ENCODE measurements at places on chromosomes 13 and 19. TPM values are rescaled to one million over a fixed set of nuclear protein-coding genes. Genes with fewer than 3 reads are reported as not detected.

Gene TLE6
- 8.9 TPM for total RNA-seq

Gene NACC1
- 26.9 TPM for total RNA-seq

Gene PTGER1
- total RNA-seq, result not detected

Gene CATSPERD
- not detected for total RNA-seq

- peaks cover 3% of the 10 kb centered on the region for H3K4me1 ChIP-seq
- no peak overlapping the region for H3K4me3 ChIP-seq
- H3K27me3 ChIP-seq, result no peaks in the 10 kb centered on the region
- DNase-seq, result peak; percentile 70
- no peaks in the 10 kb centered on the region for H3K36me3 ChIP-seq
- peak overlapping the region; percentile 61 for H3K27ac ChIP-seq
These were observed 3.2 kb downstream of the LSM4 start for GRCh38 chr19:18319591-18320135.

DNA sequence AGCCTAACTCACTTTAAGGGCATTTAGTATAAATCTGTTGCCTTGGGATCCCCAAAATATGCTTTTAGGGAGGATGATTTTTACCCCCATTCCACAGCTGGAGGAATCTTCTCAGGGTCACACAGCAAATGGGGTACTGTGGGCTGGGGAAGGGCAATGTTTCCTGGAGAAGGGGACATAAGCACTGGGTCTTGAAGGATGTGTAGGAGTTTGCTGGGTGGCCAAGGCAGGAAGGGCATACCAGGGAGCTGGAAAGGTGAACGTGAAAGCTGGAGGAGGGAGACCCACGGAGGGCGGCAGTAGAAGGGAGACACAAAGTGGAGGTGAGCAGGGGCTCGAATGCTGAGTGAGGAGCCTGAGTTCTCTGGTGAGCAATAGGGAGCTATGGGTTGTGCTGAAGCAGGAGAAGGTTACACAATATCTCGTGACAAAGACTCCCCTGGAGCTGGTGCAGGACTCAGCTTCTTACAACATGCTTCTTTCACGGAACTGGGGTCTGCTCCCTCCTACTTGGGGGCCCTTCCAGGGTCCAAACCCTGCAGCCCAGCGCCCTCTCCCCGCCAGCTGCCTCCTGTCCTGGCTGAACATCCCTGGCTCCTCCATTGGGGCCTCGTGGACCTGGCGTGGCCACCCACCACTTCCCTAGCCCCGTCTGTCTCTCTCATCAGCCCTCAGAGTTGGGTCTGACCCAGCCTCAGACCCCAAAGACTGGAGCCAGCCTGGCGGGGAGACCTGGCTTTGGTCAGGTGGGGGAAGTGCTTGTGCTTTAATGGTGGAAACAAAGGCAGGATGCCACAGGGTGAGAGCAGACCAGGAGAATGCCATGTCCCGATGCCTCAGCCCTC, 11.1 kb downstream of the CILP2 start:
- no peaks in the 10 kb centered on the region for H3K4me1 ChIP-seq
- H3K27me3 ChIP-seq, result no peaks in the 10 kb centered on the region
- H3K36me3 ChIP-seq, result no peaks in the 10 kb centered on the region
- no peak overlapping the region for H3K27ac ChIP-seq

GRCh38 chr13:57634839-57635165, 3.3 kb downstream of the PCDH17 start:
- no peaks in the 10 kb centered on the region for H3K4me1 ChIP-seq
- H3K27ac ChIP-seq, result no peak overlapping the region
- peak; percentile 55 for DNase-seq
- H3K27me3 ChIP-seq, result peaks cover 34% of the 10 kb centered on the region
- H3K4me3 ChIP-seq, result peak overlapping the region; percentile 32

DNA sequence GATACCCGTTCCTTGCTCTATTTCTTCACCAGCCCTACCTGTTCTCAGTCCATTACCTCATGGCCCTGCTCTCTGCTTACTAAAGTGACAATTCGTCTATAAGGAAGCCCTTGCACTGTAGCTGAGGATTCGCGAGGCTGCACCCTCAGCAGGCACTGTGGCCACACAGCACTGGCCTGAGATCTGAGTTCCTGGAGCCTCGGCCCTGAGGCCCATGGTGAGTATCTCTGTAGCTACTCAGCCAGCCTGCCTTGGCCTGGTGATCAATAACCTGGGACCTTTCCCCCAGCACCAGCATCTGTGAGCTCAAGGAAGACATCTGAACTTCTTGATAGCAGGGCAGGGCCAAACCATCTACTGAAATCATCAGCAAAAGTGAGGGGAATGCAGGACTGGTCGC, 90.7 kb downstream of the RGCC start:
- no peaks in the 10 kb centered on the region for H3K4me1 ChIP-seq
- no peak for DNase-seq
- H3K4me3 ChIP-seq, result no peak overlapping the region
- no peaks in the 10 kb centered on the region for H3K27me3 ChIP-seq
- H3K27ac ChIP-seq, result no peak overlapping the region

- no peak overlapping the region for H3K4me3 ChIP-seq
- H3K27me3 ChIP-seq, result no peaks in the 10 kb centered on the region
- DNase-seq, result peak; percentile 78
- no peaks in the 10 kb centered on the region for H3K36me3 ChIP-seq
These were observed 18.0 kb upstream of the PNMA8B start for GRCh38 chr19:46513461-46514236.

GRCh38 chr13:114064450-114065140, 67.8 kb downstream of the RASA3 start:
- H3K36me3 ChIP-seq, result no peaks in the 10 kb centered on the region
- peak overlapping the region; percentile 36 for H3K4me3 ChIP-seq
- H3K27ac ChIP-seq, result peak overlapping the region; percentile 78
- peaks cover 8% of the 10 kb centered on the region for H3K4me1 ChIP-seq
- H3K27me3 ChIP-seq, result no peaks in the 10 kb centered on the region

GRCh38 chr19:10812902-10813404, 23.1 kb downstream of the TMED1 start:
- no peaks in the 10 kb centered on the region for H3K27me3 ChIP-seq
- H3K36me3 ChIP-seq, result no peaks in the 10 kb centered on the region
- no peaks in the 10 kb centered on the region for H3K4me1 ChIP-seq
- no peak overlapping the region for H3K4me3 ChIP-seq
- H3K27ac ChIP-seq, result peak overlapping the region; percentile 29
- DNase-seq, result no peak

- H3K4me3 ChIP-seq, result no peak overlapping the region
- H3K36me3 ChIP-seq, result no peaks in the 10 kb centered on the region
- no peak for DNase-seq
- H3K4me1 ChIP-seq, result no peaks in the 10 kb centered on the region
These were observed 1.4 kb downstream of the CUL4A start for GRCh38 chr13:113210833-113211232.

DNA sequence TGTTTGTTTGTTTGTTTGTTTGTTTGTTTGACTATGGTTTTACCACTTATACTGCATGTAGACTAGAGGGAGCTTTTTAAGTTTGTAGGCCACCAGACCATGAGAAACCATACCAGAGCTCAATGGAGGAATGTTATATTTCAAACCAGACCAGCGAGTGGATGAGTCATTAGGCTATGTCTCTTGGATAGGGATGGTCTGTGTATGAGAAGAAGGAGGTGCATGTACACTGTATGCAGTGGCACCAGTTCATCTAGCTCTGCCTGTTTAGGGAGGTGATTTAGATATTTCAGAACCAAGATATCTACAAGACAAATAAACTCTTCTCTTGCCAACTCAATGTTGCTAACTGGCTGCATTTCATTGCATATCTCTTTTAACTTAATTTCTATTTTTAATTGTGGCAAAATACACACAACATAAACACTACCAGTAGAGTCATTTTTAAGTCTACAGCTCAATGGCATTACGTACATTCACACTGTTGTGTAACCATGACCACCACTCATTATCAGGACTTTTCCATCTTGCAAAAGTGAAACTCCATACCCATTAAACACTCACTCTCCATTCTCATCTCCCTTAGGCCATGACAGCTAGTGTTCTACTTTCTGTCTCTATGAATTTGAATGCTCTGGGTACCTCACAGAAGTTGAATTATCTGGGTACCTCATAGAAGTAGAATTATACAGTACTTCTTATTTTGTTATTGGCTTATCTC, 29.2 kb downstream of the SYDE1 start:
- H3K36me3 ChIP-seq, result no peaks in the 10 kb centered on the region
- DNase-seq, result no peak
- H3K4me1 ChIP-seq, result no peaks in the 10 kb centered on the region
- no peak overlapping the region for H3K4me3 ChIP-seq
- H3K27ac ChIP-seq, result no peak overlapping the region
- H3K27me3 ChIP-seq, result no peaks in the 10 kb centered on the region

Measured in right lobe of liver (tissue), 6 donors.